ENCODE measurements at places on chromosomes 5 and 9. TPM values are rescaled to one million over a fixed set of nuclear protein-coding genes. Genes with fewer than 3 reads are reported as not detected.

DNA sequence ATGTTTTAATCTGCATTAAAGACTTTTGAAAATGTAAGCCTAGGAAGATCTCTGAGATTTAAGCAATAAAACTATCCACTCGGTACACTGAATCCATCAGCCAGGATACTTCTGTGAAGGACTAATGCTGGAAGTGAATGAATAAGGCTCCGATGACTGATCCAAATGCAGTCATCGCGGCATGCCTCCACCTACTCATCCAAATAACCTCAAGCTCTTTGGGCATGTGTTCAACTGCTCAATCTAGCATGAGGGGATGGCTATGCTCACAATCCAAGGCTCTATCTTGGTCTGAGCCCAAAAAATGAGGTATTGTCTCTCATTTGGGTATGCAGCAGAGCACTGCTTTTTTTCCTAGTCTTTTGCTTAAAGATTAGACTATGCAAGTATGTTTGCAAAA lies 19.2 kb downstream of the MARCHF3 start:
- no peak for DNase-seq

GRCh38 chr9:38214432-38214831 lies 145.4 kb upstream of the SHB start:
- DNase-seq, result no peak

- no peak for DNase-seq
Observed at GRCh38 chr5:150653145-150653761, 7.8 kb upstream of the MYOZ3 start.

TMEM171 gene
- not detected for total RNA-seq

PCDHB5 gene
- total RNA-seq, result not detected

GPR151 gene
- not detected for total RNA-seq

TSSK1B gene
- total RNA-seq, result not detected

ORM2 gene
- total RNA-seq, result not detected
